Activated CD8-positive, alpha-beta memory T cell treated with anti-CD3 and anti-CD28 coated beads for 48 hours (primary cell): ENCODE measurements at places on chromosomes 3 and 15.

- no peak for DNase-seq
Measured at GRCh38 chr3:8069471-8069870, 432.2 kb upstream of the LMCD1 start.

DNA sequence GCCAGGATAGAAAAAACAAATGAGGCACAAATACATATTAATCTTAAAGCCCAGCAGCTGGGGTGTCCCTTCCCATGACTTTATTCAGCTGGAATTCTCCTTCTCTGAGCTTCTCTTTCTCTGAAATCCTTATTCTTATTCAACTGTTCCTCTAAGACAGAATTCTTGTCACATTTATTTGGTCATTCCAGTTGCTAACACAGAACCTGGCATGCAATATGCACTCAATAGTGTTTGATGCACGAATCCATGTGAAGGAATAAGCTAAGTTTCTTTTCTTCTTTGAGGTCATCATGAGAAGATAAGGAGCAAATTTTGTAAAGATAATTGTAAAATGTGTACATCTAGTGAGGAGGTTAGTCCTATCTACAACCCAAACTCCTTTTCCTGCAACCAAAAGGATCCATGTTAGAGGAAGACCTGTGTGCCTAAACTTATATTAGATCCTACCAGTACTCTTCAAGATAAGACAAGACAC, 154.2 kb upstream of the KCNMB2 start:
- DNase-seq = no peak

DNA sequence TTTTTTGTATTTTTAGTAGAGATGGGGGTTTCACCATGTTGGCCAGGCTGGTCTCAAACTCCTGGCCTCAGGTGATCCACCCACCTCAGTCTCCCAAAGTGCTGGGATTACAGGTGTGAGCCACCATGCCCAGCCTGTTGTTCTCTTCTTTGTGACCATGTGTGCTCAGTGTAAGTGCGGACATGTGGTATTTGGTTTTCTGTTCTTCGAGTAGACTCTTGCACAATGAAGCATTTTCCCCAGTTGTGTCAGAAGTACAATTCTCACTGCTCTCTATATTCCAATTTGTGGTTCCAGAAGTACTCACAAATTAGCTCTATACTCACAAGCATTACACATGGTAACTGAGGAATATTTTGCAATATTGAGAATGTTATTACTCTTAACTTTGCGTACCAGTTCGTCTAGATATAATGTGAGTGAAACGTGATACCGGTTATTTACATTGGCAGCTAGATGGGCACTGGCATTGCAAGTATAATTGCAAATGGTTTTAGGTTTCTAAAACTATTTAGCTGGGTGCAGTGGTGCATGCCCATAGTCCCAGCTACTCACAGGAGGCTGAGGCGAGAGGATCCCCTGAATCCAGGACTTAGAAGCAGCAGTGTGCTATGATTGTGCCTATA, 34.2 kb upstream of the MTMR14 start:
- no peak for DNase-seq

DNA sequence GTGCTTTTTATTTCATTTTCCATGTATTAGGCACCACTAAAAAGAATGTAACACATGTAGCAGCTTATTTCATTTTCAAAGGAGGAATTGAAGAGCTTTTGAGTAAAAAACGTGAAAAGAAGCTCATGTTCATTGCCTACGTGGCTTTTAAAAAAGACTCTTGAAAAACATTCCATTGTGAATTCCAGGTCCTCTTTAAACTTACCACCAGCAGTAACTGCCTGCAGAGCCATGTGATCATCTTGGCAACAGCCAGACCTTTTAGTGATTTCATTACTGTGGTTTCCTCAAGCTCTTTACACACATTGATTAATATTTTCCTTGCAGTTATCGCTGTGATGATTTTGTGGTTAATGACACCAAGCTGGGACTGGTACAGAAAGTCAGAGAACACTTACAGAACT, 43.8 kb upstream of the FBXL22 start:
- no peak for DNase-seq

- DNase-seq = no peak
Measured at GRCh38 chr3:132625613-132626012, 28.5 kb downstream of the ACKR4 start.
